ENCODE measurements at places on chromosomes 3 and 15.

DNA sequence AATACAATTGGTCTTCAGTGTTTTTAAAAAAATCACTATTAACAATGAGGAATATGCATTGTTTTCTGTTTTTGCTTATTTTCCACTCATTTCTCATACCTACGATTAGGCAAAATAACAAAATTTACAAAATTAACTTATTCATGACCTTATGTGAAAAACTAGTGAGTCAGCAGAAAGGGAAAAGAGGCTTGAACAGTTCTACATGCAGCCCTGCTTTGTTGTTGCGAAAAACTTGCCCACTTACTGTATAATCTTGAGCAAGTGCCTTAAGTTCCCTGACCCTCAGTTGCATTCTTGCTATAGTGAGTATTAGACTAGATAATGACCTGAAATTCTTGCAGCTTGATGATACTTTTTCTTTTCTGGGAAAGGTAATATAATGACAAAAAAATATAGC lies 551.1 kb upstream of the BCHE start:
- DNase-seq: no peak

GRCh38 chr3:48431224-48432029 lies 1.5 kb upstream of the PLXNB1 start:
- no peak for DNase-seq

DNA sequence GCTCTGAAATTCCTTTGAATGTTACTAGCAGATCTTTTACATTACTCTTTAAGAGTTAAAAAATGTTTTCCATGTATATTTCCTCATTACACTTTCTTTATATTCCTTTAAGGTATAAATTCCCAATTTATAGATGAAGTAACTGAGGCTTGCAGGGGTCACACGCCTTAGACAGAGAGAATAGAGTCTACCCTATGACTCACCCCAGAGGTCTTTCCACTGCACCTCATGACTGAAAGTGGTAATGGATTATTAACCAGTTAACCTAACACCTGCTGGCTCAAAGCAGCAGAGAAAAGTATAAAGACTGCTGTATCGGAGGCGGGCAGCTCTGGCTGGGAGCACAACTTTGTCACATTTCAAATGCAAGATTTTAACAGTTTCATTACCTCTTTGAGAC lies 37.7 kb downstream of the LDHAL6B start:
- no peak for DNase-seq

DNA sequence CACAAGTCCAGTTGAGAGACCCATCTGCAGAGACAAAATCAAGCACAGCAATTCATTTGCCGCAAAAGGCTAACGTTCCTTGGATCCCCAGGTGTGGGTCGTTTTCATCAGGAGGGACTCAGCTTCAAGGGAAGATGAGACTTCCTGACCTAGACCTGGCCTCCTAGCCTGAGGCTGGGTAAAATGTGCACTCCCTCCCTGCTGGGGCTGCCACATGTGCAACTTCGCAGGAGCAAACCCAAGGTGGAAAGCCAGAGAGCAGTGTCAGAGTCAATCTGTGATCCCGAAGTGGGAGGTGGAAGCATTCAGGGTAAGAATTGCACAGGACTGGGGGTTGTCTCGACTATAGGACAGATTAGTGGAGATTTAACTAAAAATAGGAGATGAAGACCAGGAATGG lies 164.7 kb upstream of the UMPS start:
- DNase-seq: no peak

DNA sequence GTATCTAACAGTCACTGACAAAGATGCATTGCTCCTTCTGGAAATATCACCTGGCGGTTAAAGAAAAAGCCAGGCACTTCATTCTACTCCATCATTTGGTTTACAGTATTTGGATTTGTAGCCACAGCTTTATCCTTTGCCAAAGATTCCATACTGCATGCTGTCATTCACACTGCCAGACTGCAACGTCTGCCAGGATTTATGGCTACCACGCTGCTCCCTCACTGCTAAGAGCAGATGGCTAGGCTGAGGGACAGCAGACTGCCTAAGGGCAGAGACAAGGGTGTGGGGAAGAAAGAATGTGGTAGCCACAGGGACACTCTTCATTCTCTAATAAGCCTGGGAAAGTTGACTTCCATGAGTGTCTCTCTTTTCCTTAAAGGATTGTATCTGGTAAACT lies 1047.0 kb downstream of the TUSC7 start:
- DNase-seq: no peak

Data from germinal center (tissue), 1 donor.